ENCODE measurements at places on chromosomes 5 and 9.

DNA sequence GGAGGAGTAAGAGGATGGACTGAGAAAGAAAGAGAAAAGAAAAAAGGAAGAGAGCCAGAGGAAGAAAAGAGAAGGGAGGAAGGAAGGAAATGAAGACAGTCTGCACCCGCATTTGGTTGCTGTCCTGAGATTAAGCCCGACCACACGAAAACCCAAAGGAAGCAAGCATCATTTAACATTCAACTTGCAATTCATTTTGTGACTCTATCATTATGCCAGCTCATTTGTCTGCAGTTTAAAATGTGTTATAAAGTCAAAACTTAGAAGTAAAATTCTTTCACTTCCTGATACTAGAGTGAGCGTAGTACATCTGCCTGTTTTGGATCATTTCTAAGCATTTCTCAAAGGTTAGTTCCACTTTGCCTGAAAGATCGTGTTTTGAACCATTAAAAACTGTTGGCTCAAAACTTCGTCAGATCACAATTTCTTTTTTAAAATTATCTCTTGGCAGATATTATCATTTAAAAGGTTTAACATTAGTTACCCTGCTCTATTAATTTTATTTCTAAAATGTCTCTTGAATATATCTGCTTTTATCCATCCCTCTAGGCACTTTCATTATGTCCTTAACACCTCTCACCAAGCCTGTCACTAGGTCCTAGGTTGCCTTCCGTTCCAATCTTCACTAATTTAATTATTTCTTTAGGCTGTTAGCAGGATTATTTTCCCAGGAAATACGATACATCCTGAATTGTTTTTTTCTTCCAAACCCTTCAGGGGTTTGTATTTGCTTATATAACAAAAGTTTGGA lies 240.9 kb downstream of the TLE4 start:
- DNase-seq, result no peak

DNA sequence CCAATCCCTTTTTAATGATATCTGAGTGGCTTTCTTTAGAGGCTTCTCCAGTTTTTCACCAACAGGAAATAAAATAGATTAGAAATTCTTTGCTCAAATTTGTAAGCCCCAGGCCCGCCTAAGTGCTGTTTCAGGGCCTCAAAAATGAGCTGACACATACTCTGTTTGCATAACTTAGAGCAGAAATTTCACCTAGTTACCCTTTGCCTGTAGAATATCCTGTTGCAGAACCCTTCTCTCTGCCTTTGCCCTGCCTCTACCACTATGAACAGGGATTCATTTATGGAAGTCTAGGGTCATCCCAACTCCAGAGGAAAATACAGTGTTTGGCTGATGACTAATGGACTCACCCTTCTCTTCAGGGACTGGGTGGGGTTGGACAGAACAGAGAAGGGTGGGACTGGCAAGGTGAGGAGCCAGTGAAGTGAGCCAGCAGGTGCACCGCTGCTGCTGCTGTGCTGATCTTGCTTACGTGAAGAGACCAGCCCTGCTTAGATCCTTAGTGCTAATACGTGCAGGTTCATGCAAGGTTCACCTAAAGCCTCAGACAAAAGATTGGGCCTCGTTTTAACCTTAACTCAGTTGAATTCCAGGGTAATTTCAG lies 22.8 kb downstream of the OSTF1 start:
- DNase-seq, result no peak

DNA sequence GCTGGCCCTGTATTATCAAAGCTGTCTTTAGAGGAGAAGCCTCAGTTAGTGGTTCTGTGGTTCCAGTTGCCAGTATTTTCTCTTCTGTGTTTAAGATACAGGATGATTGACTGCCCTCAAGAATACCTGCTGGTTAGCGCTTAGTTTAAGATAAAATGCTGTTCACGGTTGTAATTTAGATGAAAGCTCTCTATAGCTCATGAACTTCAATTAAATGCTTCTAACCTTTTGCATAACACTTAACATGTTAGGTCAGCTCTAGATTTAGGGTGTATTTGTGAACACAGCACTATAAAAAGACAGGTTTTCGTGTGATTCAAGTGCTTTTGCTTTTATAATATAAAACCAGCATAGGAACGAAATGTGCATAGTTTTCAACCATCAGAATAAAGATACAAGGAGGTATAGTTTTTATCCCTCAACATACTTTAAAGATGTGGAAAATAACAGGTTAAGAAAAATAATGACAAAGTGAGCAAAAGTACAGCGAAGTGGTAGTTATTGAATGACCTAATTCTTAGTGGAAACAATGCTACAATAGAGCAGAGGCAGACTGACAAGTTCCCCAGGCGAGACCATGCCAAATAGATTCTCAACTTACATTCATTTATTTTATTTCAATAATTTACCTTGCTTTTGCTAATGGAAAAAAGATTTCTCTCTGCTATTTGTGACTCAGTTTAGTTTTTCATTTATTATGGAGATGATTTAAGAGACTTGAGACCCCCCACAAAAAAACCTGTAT lies 602.6 kb upstream of the DMAC1 start:
- DNase-seq, result peak; percentile 27

DNA sequence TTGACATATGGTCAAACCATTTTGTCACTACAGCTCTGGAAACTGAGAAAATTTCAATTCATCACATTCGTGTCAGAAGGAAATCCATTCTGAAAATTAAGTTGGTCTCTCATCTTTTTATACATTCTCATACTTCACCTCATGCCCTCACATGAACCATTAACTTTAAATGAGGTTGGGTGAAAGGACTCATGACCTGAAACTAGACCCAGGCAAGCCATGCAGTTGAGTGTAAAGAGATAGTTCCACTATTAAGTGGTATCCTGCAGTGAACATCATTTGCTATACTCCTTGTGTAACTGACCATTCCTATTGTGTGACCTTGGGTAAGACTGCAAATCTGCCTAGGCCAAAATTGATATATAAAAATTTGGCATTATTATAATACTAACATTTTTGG lies 299.6 kb upstream of the GRIN3A start:
- no peak for DNase-seq

GRCh38 chr5:134846641-134846960 lies 833 bp downstream of the C5orf24 start:
- no peak for DNase-seq

GRCh38 chr9:121156263-121156731 lies 45.4 kb downstream of the RAB14 start:
- no peak for DNase-seq

- DNase-seq, result no peak
These were observed 98.2 kb downstream of the MARCHF3 start for GRCh38 chr5:126931963-126932660.

GRCh38 chr9:134968011-134968822 lies 50.5 kb upstream of the FCN1 start:
- no peak for DNase-seq

GRCh38 chr5:170115925-170116324 lies 10.2 kb downstream of the FOXI1 start:
- no peak for DNase-seq

DNA sequence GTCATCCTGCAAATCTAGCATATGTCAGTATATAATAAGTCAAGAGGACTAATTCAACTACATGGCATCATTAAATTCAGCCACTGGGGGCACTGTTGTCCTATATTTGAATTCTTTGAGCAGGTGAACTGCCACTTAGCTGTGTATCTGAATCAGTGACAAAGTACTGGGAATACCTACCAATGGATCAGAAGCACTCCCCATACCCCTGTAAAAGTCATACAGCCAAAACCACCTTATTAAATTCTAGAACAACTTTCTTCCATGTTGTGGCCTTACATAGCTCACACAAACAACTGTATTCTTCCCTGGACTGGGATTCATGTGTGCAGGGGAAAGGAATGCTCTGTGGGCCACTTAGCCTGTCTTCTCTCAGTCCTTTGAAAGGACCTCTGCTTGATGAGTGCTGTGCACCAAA lies 57.4 kb upstream of the PLPP6 start:
- peak; percentile 68 for DNase-seq

GRCh38 chr5:123227216-123227615 lies 138.2 kb downstream of the PRDM6 start:
- DNase-seq, result no peak

GRCh38 chr5:85500869-85501268 lies 1116.2 kb upstream of the EDIL3 start:
- DNase-seq, result no peak

- DNase-seq, result no peak
These were observed 13.8 kb upstream of the CCL28 start for GRCh38 chr5:43425983-43426382.

- DNase-seq, result no peak
These were observed 362.7 kb upstream of the PTGER4 start for GRCh38 chr5:40317023-40317422.

DNA sequence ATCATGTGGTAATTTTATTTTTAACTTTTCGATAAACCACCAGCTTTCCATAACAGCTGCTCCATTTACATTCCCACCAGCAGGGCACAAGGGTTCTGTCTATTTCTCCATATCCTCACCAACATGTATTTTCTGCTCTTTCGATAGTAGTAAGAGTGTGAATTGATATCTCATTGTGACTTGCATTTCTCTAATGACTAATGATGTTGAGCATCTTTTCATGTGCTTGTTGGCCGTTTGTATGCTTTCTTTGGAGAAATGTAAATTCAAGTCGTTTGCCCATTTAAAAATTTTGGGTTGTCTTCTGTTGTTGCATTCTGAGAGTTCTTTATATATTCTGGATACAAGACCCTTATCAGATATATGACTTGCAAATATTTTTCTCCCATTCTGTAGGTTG lies 45.9 kb downstream of the PSD2 start:
- DNase-seq, result no peak

DNA sequence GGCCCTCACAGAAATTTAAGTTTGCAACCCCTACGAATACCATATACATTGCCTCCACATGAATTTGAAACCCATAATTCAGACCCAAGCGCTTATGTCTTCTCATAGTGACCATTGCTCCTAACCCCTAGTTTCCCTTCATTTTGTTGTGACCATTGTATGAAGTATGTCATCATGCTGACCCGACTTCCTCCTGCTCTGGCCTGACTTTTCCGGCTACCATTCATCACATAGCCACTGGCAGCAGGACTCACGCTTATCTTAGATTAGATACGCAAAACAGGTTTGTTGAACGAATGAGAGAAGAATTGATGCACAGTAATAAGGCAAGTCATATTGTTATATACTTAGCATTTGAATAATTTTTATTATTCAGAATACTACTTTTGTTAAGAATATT lies 345.4 kb downstream of the FBXL17 start:
- DNase-seq, result no peak

DNA sequence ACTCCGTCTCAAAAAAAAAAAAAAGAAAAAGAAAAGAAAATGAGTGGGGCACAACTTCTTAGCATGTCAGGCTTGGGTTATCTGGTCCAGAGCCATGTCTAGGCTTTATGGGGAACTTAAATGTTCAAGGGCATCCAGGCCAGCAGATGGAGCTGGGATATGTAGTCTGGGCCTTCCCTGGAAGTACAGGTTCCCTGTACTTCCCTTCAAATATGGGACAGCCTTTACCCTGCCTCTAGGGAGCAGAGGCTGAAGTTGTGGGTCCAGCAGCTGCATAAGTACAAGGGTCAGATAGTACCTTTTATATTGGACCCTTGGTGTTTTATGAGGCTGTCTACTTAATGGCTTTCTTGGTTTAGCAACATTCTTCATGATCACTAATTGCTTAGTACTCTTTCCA lies 42.1 kb downstream of the FAF2 start:
- DNase-seq, result no peak

DNA sequence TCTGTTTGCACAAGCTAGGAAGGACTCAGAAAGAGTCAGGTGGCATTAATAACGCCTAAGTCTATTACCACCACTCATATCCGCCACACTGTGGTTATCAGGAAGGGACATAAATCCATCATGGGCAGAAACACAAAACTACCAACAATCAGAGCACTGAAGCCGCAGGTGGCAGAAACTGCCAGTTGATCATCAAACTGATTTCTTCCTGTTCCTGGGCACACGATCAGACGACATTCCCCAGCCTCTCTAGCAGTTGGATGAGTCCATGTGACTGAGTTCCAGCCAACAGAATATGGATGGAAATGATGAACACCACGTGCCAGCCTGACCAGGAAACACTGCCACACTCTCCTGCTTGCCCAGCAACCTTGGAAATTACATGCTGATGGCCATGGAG lies 181.7 kb downstream of the ELAVL2 start:
- no peak for DNase-seq

GRCh38 chr9:124487260-124488182 lies 19.7 kb downstream of the NR5A1 start:
- no peak for DNase-seq

GRCh38 chr5:88952344-88952743 lies 69.4 kb upstream of the MEF2C start:
- DNase-seq, result no peak

- DNase-seq, result no peak
These were observed 3.1 kb downstream of the ANXA1 start for GRCh38 chr9:73154722-73155121.

DNA sequence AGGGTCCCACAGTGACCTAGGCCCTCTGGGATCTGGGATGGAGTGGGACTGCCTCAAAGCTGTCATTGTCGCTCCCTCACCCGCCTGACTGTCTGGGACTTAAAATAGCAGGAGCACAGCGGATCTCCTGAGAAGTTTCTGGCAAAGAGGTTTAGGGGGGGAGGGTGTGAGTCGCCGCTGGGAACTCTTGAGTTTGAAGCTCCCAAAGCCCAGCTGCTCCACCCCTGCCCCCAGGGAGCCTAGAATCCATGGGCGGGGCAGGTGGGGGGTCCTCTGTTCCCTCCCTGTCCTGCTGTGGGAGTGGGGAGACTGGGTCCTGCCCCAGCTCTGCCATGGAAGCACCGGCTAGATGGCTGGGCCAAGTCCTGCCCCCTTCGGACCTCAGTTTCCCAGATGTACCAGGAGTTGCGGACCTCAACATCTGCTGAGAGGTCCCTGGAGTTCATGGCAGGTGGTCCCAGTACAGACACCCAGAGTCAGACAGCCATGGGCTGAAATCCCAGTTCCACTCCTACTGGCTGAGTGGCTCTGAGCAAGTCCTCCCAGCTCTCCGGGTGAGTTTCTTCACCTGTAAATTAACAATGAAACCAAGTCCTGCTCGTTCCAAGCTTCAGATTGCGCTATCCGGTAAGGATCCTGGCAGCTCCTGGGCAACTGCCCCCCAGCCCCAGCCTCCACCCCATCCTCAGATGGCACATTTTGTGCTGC lies 985 bp upstream of the WDR38 start:
- no peak for DNase-seq

DNA sequence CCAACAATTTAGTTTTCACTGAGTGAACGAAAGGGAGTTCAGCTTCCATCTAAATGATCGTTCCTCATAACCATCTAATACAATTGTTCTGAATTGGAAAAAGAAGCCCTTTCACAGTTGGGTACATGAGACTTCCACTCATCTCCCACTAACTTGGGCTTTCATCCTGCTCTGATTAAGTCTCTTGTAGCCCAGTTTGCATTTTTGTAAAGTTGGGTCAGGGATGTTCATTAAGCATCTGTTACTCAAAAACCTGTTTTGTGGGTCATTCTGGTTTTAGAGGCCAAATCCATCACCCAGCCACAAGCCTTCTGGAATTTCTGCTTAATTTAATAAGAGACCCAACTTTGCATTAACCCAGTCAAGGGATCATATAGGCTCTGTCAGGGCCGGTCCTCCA lies 385.3 kb downstream of the BNC2 start:
- DNase-seq, result no peak

DNA sequence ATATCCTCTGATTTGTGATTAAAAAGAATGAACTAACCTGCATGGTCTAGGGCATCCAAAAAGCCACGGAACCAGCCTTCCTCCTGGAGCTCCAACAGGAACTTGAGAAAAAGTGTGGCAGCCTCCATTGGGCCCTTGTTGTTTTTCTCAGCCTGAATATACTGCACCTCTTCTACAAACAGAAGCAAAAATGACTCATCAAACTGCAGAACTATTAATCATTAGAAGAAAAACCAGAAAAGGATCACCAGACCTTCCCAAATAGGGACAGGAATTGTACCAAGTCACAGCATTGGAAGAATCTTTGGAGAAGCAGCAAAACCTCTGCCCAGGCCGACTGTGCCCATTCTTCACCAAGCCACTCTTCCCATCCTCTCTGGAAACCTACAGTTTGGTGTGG lies 25.2 kb downstream of the RIGI start:
- DNase-seq, result no peak
